ENCODE measurements at places on chromosomes 5 and 9. TPM values are rescaled to one million over a fixed set of nuclear protein-coding genes. Genes with fewer than 3 reads are reported as not detected.
A peak's percentile ranks its signal among the peaks of the same experiment; 100 is the strongest.

The PFN3 gene
- total RNA-seq = not detected

The MXD3 gene
- total RNA-seq = 9.1 TPM

The IL13 gene
- not detected for total RNA-seq

The MOB3B gene
- total RNA-seq = 0.43 TPM

The HAVCR2 gene
- total RNA-seq = not detected

The NMUR2 gene
- total RNA-seq = not detected

The SLC45A2 gene
- total RNA-seq = not detected

The ACER2 gene
- 0.64 TPM for total RNA-seq

DNA sequence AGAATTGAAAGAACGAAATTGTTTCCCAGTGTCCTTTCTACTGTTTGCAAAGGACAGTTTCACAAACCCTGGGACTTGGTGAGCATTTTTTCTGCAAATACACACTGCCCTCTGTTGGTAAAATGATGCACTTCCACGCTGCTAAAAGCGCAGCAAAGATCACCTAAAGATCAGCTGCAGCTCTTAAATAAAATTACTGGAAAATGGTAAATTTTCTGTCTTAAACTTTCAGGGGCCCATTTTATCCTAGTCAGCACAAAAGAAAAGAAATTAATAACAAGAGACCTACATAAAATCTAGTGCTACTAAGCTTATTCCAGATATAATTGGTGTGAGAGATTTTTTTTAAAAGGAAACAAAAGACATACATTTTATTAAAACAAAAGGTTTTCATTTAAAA, 566.0 kb downstream of the CAAP1 start:
- peak; percentile 58 for DNase-seq

GRCh38 chr9:650362-650761, 191.1 kb upstream of the DMRT1 start:
- DNase-seq = no peak

DNA sequence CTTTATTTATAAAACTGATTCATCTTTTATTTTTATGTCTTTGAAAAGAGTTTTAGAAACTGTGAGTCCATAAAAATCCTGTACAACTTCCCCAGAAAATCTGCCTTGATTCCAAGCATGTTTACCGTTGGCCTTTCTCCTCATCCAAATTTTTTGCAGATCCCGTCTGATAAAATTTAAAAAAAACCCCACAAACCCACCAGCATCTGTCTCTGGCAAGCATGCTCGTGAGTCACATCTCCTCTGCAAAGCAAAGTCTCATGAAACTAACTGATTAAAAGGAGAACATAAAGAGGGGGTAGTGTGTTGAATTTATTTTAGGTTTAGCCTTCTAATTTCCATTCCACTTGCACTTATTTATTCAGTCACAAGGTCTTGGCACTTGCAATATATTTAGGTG, 109.4 kb downstream of the MAT2B start:
- peak; percentile 82 for DNase-seq

DNA sequence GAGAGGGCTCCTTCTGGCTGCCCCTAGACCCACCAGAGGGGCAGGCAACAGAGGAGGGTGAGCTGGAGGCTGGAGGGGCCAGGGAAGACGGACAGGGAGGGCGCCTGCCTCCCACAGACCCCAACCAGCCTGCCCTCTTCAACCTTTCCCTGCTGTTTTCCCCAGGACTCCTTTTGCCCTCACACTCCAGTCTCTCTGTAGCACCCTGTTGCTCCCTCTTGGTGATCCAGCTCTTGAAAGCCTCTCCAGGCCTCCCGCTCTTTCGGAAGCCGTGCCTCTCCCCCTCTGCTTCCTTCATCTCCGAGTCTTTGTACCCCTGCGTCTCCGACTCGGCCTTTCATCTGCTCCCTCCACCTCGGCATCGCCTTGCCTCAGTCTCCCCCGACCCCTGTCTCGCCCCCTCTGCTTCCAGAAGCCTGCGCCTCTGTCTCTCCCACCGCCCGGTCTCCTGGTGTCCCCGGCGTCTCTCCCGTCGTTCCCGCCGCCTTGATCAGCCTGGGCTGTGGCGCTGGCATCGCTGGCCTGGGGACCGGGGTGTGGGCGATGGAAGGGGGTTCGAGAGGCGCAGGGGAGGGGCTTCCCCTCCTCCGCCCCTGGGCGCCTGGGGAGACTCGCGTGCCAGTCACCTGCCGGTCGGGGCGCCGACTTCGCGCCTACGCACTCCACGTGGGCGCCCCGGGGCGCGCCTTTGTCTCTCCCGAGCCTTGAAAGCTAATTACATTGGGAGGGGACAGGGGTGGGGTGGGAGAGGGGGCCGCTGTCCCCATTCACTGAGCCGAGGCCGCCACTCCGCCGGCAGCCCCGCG, 5.3 kb upstream of the PRDM12 start:
- no peak for DNase-seq

GRCh38 chr9:134965851-134966250, 48.1 kb upstream of the FCN1 start:
- DNase-seq = no peak

DNA sequence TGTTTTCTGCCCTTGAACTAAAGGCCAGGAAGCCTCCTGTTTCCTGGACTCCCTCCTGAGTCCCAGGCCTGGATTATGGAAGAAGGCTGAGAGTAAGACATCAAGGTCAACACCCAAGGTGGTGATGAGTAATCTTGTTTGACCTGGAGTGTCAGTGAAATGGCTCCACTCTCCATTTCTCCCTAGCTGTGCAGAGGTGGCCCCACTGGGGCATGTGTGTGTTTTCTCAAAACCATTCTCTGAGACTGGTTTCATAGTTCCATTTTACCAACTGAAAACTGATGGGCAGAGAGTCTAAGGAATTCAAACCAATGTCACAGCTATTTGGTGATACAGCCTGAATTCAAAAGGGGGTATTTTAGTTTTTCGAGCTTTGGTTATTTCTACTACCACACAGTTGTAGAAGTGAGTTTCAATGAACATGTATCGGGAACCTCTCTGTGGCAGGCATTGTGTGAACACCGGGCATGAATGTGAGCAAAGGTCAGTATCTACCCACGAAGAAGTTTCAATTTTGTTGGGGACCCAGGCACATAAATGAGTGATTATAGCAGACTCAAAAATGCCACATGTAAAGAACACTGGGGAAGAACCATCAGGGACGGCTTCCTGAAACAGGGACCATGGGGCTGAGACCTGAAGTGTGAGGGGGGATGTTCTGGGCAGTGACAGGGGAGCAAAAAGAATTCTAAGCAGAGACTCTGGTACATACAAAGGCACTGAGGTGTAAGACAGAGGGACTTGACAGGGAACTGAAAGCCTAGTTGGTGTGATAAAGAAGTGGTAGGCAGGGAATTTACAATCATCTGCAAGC, 269.6 kb upstream of the KLF4 start:
- no peak for DNase-seq

DNA sequence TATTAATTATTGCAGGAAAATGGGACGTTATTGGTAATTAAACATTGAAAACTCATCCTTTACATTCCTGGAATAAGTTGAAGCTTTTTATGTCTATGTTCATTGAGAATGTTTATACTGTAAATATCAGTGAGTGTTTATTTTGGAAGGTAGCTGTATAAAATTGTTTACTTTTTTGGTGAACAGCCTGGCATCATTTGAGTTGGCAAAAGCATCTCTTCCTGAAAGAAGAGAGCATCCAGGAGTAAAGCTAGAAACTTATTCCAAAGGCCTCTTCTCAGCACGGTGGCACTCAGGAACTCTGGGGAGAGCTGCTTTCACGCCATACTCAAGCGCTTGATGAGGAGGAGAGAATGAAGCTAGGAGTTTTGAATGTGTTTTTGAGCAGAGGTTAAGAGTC, 79.9 kb downstream of the GAPVD1 start:
- DNase-seq = no peak

DNA sequence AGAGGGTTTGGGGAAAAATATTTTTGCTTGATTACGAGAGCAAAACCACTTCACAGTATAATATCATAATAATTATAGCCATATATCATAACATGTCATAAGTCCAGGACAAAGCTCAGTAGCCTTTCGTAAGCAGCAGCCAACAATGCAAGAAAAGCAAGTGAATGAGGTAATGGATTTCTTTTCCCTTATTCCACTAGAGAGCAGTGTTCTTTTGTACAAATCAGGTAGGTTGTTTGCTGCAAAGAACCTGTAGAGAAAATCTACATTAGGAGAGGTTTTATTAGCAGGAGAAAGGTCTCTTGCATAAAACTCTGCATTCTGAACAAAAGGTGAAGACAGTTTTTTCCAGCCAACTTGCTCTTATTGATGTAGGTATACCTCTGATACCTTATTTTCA, 1033.4 kb downstream of the TLE4 start:
- DNase-seq = peak; percentile 34

DNA sequence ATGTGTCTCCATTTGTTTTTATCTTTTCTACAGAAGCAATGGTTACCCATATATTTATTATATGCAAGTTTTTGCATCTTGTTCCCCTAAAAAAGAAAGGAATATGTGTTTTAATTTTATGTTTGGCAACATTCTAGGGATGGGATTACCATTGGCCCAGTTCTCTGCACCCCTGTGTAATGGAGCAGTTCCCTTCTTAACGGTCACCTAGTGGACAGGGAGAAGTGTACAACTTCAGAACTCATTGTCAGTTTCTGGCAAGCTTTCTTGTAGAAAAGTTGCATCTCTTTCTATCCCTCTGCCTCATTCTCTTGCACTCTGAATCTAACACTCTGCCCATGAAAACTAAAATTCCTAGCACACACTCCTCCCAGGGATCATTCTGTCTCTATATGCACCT, 78.2 kb downstream of the DOCK8 start:
- DNase-seq = no peak

DNA sequence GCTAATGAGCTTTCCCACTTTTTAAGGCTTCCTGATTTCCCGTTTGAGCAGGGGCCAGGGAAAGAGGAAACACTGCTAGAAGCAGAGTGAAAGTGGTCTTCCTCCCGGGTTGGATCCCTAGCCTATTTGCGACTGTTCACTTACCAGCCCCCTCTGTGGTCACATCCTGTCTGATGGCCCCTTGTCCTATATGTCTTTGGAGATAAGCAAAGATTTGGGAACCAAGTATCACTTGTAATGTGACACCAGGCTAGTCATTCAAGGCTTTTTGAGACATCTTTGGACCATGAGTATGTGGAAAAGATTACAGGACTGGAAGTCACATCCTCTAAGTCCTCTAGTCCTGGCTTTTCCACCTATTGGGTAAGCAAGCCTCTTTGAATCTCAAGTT, 6.1 kb downstream of the DNAJB5 start:
- peak; percentile 42 for DNase-seq

- no peak for DNase-seq
Observed at GRCh38 chr5:138029944-138030343, 2.9 kb downstream of the FAM13B start.

DNA sequence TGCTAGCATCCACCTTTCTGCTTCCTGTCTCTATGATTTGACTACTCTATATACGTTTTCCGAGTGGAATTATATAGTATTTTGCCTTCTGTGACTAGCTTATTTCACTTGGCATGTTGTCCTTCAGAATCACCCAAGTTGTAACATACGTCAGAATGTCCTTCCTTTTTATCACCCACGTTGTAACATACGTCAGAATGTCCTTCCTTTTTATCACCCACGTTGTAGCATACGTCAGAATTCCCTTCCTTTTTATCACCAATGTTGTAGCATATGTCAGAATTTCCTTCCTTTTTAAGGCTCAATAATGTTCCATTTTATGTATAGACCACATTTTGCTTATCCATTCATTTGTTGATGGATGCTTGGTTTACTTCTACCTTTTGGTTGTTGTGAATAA, 22.9 kb upstream of the TAS2R1 start:
- DNase-seq = no peak

GRCh38 chr9:108213511-108213910, 642.3 kb downstream of the ACTL7B start:
- DNase-seq = no peak

- no peak for DNase-seq
Observed at GRCh38 chr5:116509483-116510244, 65.0 kb downstream of the SEMA6A start.

DNA sequence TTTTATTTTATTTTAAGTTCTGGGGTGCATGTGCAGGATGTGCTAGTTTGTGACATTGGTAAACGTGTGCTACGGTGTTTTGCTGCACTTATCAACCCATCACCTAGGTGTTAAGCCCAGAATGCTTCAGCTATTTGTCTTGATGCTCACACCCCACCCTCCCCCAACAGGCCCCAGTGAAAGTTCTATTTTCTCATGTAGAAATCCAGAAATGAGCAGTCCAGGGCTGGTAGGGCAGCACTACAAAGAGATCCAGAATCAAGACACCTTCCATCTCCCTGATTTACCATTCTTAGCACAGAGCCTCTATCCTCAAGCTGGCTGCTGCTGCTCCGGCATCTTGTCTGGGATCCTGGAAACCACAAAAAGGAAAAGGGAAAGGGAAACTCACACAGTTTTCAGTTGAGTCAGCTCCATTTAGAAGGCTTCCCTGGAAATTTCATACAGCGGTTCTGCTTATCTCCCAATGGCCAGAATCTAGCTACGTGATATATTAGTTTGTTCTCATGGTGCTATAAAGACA, 85.4 kb upstream of the SMARCA2 start:
- no peak for DNase-seq

- no peak for DNase-seq
Observed at GRCh38 chr9:20507431-20507830, 114.9 kb downstream of the MLLT3 start.
